ENCODE measurements at places on chromosomes 2 and 18.

DNA sequence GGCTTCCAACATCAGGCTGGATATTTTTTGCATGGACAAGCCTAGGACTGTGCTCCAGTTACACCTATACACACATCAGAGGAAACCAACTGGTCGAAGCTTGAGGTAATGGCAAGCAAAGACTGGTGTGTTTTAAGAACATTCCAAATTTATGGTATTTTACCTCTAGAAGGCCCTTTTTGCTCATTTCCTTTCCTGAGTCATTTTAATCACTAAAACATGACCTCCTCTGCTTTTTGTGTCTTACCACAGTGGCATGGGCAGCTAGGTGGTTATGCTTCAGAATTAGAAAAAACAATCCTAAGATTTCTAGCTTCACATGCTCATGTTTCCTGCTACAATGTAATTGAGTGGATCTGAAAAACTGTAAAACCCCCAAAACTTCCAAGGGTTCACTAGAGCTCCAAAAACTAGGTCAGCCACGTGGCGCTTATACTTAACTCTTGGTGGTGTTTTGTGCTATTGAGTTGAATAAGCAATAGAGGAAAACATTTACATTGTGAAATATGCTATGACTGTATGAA is 30.6 kb upstream of the CHRNA1 start:
- DNase-seq, result no peak

DNA sequence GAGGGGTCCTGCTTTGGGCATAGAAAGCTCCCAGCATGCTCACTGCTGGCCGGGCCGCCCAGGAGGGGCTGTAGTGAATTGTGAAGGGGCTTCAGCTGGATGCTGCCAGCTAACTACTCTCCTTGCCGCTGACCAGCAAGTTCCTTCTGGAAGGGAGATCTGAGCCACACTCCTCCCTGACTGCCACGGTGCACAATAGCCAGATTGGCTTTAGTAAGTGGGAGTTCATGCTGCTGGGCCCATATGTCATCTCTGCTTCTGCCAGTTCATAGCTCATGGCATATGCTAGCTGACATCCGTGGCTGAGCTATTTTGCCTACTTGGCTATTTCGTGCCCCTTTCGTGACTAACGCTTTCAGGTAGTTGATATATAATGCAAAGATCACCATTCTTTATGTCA is 51.6 kb upstream of the ROCK2 start:
- DNase-seq, result no peak

GRCh38 chr18:34729264-34729663 is 19.2 kb downstream of the DTNA start:
- DNase-seq, result peak; percentile 51

GRCh38 chr2:8398040-8398668 is 283.7 kb upstream of the ID2 start:
- no peak for DNase-seq

GRCh38 chr18:23504720-23505119 is 1.4 kb downstream of the RMC1 start:
- DNase-seq, result no peak

DNA sequence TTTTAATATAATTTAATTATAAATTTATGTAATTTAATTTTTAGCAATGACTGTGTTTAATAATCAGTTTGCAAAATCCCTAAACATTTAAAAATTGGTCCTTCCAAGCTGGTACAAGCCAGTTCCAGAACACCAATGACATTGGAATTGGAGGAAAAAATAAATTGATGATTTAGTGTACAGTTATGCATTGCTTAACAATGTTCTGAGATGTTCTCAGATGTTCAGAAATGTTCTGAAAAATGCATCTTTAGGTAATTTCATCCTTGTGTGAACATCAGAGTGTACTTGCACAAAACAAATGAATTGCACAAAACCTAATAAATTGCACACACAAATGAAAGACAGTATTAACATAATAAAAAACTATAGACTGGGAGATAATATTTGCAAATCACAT is 95.2 kb downstream of the TRIB2 start:
- no peak for DNase-seq

- DNase-seq, result peak; percentile 89
These were observed 57.4 kb upstream of the PCBP1 start for GRCh38 chr2:70029814-70030409.

DNA sequence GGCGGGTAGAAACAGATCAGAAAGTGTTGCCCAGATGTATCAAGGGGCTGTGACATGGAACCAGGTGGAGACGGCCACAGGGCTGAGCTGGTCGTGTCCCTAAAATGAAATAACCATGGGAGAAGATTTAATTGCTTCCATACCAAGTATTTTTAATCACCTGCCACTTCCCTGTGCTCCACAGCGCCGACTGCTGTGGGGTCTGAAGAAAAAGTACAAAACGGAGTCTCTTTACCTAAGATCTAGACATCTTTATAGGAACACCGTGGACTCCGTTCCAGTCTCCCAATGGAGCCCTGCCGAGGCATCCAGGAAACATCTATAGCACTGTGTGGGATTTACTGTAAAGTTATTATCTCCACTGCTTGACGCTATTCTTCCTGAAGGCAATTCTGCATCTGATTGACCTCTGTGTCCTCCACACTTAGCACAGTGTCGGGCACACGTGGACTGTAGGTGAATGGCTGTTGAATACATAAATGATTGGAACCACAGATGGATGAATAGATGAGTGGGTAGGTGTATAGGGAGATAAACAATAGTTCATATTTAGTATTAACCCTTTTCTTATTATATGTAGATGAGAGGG is 21.6 kb upstream of the GYPC start:
- DNase-seq, result peak; percentile 7

GRCh38 chr2:238387332-238387731 is 39.4 kb upstream of the ASB1 start:
- peak; percentile 64 for DNase-seq

GRCh38 chr2:202172439-202173211 is 65.8 kb downstream of the SUMO1 start:
- DNase-seq, result no peak

- no peak for DNase-seq
These were observed 149.2 kb downstream of the ARHGAP28 start for GRCh38 chr18:6878556-6879297.

DNA sequence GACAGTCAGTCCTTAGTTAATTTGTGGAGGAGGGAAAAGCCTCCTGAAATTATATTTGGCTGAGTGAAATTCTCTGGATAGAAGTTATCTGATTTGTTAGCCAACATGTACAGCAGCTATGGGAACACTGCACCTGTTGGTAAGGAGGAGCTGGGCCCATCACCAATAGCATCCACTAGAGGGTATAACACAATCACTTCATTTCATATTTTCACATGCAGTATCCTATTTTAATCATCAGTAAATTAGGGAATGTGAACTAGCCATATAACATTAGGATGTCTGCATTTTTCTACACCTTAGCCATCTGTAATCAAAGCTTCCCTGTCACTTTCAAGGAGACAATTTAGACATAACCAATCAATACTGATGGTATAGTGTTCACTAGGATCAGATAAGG is 818.4 kb upstream of the CDH2 start:
- no peak for DNase-seq

GRCh38 chr18:59551902-59552635 is 145.2 kb downstream of the CCBE1 start:
- DNase-seq, result no peak
